ENCODE measurements at places on chromosomes 5 and 9.

GRCh38 chr5:59367791-59368394 is 525.6 kb downstream of the PDE4D start:
- DNase-seq = peak; percentile 21

- no peak for DNase-seq
These were observed 43.3 kb downstream of the ZNF618 start for GRCh38 chr9:113919382-113919781.

- DNase-seq = no peak
These were observed 1.4 kb downstream of the NRG2 start for GRCh38 chr5:140041492-140042392.

DNA sequence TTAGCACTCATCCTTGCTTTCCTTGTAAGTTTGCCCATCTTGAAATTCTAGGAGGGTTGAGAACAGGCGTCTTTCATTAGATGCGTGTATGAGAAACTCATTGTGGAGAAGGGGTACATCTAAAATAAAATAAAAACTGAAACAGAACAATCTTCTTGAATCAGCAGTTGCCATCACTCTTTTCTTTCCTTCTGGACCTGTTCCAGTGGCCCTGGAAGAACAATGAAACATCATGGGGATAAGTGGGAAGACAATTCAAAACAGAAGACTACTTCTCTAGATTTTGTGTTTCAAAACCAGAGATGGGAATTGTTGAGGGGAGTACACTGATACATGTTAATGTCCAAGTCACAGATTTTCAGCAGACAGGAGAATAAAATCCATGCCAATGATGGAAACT is 59.9 kb downstream of the SLC1A3 start:
- DNase-seq = no peak

DNA sequence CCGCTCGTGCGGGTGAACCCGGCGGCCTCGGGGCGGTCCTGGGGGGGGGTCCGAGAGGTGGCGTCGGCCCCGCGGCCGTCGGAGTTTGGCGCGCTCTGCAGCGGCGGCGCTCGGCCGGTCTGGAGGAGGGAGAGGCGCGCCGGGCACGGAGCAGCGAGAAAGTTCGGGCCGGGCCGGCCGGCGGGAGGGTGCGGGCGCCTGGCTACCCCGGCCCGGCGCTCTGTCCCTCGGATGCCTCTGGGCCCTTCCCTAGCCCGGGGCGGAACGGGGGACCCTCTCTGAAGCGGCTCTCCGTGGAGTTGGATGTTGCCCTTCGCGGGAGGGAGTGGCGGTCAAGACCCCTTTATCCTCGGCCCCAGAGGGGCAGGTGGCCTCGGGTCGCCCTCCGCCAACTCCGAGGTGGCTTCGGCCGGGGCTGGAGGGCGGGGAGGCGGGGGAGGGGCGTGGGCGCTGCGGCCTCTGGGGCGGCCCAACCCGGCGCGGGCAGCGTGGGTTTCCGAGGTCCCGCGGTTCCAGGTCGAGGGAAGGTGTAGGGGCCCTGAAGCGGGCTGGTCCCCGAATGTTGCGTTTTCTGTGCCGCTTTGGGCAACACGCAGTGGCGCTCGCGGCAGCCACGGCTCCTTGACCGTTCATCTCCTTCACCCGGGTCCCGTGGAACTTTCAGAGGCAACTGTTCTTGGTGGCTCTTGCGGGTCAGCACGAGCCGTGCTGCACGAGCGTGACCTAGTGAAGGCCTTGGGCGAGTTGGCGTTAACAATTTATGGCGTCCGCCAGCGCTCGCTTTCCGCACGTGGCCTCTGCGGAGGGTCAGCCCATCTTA is 290.5 kb downstream of the DOCK8 start:
- DNase-seq = no peak

- no peak for DNase-seq
These were observed 24.0 kb downstream of the ROPN1L start for GRCh38 chr5:10465726-10466125.

DNA sequence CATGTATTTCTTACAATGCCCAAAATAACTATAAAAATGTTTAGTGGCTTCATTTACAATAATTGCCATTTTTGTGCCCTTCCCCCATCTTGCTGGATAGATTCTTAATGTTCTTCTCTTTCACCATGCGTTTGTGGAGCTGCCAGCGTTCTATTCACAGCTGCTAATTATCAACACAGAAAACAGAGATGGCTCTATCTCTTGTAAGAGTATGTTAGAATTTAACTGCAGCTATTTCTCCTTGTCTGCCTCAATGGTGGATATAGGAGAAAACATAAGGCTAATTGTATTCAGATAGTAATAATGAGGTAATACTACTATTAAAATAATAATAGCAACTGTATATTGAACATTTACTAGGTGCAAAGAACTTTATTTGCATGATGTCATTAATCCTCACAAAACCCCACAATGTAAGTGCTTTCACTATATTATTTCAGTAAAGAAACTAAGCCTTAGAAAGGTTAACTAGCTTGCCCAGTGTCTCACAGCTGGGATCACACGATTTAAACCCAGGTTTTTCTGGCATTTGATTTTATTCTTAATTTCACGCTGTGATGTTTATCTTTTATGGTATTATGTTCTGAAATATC is 50.1 kb downstream of the JAKMIP2 start:
- no peak for DNase-seq

DNA sequence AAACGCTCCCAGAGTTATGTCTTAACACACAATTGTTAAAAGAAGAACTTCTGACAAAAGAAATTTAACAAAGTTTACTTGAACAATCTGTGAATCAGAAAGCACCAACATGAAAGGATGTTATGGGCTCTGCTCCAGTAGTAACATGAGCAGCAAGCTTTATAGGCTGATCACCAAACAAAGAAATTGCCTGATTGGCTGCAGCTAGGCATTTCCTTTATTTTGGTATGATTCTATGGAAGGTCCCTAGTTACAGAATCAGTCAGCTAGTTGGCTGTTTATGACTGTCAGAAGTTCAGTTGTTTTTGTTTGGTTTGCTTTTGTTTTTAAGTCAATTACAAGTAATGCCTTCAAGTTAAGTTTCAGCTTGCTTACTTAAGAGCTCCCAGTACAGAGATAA is 102.4 kb upstream of the SMC2 start:
- no peak for DNase-seq

- no peak for DNase-seq
These were observed 81.6 kb downstream of the CYFIP2 start for GRCh38 chr5:157347301-157348048.

DNA sequence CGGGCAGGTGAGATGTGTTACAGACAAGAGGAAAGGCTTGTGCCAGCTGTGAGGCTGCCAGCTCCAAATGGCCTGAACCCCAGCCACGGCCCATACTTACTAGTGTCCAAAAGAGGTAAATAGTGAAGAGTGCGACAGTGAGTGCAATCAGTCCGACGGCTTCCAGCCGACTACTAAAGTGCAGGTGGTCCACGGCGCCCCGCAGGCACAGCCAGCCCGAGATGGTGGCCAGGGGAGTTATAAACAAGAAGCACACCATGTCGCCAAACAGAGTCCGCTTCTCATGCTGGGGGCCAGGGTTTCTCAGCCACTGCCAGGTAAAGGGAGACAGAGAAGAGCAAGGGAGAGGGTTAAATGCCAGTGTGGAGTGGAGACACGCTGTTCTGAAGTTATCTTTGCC is 101.1 kb downstream of the LMNB1 start:
- no peak for DNase-seq

GRCh38 chr9:14863402-14863801 is 46.8 kb downstream of the FREM1 start:
- no peak for DNase-seq

DNA sequence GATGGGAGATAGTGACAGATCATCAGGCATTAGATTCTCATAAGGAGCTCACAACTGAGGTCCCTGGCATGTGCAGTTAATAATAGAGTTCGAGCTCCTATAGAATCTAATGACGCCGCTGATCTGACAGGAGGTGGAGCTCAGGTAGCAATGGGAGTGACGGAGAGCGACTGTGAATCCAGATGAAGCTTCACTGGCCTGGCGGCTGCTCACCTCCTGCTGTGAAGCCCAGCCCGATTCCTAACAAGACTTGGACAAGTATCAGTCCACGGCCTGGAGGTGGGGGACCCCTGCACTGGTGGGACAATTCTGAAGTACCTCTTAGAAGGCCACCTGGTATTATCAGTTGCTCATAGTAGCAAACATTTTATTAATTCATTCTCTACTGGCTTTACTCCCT is 377.9 kb upstream of the ITGA1 start:
- no peak for DNase-seq

DNA sequence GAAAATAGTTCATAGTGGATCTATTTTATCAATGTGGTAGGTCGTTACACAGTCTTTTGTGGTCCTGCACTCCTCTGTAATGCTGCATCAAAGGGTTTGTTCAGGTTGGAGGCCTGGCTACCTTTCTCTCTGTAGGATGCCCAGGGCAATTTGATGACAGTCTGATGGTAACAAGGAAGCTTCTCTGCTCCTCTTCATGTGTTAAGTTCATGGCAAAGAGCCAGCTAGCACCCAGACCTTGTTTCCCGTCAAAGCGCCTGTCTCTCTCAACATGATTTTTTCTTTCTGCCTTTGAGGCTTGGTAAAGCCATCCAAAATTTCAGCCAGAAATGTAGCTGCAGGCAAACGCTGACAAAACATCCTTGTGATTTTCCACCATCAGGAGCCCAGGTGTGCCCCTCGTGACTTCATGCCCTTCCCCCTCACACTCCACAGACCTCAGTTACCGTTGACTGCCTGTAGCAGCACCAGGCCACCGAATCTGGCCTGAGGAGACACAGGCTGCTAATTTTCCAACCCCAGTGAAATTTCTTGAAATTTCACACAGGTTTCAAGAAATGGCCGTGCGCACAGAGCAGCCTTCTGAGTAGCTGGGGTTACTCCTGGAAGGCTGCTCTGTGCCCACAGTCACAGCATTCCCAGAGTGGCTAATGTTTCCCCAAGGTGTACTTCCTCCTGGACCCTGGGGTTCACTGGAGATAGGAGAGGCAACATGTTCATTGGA is 292.7 kb downstream of the CWC27 start:
- DNase-seq = no peak

DNA sequence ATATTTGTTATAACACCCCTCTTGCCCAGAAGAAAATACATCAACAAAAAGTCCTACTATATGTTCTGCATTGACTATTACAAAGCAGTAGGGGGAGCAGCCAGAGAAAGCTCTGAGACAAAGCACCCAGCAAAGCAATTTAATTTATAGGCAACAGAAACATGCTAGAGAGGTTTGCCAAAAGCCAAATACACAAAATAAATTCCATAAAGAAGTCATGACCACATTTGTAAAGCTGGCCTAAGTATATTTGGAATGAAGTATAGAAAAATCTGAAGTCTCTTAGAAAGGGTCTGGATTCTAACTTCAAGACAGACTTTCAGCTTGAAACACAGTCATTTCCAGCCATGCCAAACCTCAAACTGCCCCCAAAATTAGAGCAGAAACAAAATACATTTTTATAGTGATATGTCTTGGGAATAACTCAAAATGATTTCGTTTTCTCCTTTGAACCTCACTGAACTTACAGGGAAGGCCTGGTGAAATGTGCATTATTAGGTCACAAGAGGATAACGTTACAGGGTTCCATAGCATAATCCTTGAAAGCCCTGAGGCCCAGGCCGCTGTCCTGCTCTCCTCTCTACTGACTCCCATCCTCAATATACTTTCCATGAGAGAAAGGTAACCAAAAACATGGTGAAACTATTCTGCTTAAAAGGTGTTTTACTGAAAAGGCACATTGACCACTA is 451.8 kb downstream of the RAB3C start:
- DNase-seq = no peak

DNA sequence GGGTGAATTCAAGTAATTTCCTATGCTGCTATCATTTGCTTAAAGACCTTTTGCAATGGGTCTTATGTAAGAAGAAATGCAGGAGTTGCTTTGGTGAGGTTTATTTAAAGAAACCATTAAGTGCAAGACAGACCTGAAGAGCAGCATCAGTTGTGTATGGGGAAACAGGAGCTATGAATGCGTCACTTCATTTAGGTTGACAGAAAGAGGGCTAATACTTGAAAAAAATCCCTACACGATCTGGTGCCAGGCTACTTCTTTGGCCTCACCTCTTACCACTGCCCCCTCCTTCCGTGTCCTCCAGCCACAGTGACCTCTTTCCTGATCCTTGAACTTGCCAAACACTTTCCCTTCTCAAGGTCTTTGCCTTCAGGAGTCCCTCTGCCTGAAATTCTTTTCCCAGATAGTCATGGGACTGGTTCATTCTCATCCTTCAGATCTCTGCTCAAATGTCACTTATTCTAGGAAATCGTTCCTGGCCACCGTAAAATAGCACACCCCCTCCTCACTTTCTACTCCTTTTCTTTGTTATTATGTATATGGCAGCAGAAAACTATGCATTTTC is 1.4 kb upstream of the JAK2 start:
- no peak for DNase-seq

GRCh38 chr5:154264549-154265196 is 74.1 kb downstream of the GALNT10 start:
- DNase-seq = no peak
